Skin of body (tissue), 3 donors: ENCODE measurements at places on chromosomes 12 and 14. TPM values are rescaled to one million over a fixed set of nuclear protein-coding genes. Genes with fewer than 3 reads are reported as not detected.

DCN gene
- total RNA-seq = 1,233 TPM

ZDHHC22 gene
- total RNA-seq = under 0.01 TPM

- DNase-seq = peak; percentile 29
Measured at GRCh38 chr12:76470028-76470939, 89.3 kb downstream of the OSBPL8 start.

LMO3 gene
- total RNA-seq = 8.9 TPM

DNA sequence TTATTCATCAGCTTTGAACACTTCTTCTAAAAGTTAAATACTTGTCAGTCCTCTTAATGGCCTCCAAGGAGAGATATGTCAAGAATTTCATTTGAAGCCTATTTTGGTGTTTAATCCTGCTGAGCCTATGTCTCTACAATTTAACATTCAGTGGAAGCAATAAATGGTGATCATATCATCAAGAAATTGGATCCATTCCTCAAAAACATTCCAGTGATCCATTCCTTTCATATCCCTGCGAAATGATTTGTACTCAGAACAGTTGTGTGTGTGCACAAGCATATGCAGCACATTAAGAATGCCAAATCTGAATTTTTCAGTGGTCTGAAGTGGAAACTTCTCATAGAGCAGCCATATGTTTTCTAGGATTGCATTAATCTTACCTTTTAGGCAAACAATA is 373.7 kb upstream of the SYT1 start:
- no peak for DNase-seq

TSPAN11 gene
- 10.0 TPM for total RNA-seq

DNA sequence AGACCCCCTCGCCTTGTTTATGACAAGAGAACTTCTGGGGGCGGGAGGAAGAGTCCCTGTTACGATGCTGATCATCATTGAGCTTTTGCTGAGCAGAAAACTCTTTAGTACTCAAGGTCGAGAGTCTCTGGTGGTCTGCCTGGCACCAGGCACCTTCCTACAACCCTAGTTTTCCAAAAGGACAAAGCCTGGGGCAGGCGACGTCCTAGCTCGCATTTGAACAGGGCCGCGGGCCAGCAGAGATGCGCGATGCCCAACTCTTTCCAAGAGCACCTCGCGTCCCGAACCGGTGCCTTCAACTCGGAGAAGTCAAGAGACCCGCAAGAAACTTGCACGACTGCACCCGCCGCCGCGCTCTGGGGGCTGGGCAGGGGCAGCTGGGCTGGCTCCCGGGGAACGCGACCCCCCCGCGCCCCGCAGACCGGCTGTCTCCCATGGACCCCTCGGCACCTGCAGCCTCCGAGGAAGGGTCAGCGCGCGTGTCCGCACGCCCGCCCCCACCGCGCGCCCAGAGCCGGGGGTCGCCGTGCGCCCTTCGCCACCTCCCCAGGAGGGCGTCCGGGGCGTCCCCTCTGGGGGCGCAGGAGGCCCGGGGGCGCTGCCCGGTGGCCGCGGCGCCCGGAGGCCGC is 377 bp upstream of the BCL7A start:
- DNase-seq = no peak
